Suprapubic skin (tissue), 4 donors: ENCODE measurements at places on chromosomes 16 and 17.

GRCh38 chr16:25040543-25040942 lies 25.4 kb upstream of the ARHGAP17 start:
- DNase-seq, result no peak

- DNase-seq, result no peak
Observed at GRCh38 chr17:78787444-78787843, 5.4 kb upstream of the CYTH1 start.

DNA sequence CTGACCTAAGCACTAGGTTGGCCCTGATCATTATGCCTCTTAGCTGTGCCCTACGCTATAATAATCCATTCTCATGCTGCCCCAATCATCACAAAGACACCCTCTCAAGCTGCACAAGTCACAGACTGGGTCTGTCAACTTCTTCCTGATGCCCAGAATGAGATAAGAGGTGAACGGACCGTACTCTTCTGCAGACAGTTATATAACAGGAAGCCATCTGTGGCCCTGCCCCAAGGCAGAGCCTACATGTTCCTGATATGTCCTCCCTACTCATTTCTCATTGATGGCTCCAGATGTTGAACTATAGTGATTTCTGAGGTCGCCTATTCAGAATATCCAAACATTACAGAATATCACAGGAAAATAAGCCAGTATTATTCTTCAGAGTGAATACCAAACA lies 471.6 kb upstream of the ERCC4 start:
- DNase-seq, result no peak

DNA sequence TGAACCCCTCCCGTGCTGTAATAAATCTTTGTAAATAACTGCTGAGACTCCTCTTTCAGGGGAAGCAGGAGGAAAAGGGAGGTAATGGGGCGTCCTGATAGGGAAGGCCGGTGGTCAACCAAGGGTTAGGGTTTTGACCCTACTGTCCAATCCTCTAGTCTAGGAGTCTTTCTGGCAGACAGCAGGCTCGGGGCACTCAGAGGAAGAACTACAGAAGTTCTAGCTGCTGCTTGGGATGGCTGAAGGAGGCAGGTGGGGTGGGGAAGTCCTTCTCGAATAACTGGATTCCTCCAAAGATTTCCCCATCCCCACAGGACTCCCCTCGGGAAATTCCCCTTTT lies 387 bp upstream of the STARD3 start:
- no peak for DNase-seq

DNA sequence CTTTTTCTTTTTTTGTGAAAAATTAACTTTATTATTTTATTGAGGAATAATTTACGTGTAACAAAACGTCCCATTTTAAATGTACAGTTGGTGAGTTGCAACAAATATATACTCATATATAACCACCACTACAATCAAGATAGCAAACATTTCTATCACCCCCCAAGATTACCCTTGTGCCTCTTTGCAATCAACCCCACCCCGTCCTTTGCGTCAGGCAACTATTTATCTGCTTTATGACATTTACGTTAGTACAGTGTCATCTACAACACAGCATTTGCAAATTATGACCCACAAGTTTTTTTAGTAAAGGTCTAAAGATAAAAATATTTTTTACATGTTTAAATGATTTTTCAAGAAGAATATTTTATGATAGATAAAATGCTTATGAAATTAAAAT lies 485.6 kb upstream of the SOX9 start:
- no peak for DNase-seq

DNA sequence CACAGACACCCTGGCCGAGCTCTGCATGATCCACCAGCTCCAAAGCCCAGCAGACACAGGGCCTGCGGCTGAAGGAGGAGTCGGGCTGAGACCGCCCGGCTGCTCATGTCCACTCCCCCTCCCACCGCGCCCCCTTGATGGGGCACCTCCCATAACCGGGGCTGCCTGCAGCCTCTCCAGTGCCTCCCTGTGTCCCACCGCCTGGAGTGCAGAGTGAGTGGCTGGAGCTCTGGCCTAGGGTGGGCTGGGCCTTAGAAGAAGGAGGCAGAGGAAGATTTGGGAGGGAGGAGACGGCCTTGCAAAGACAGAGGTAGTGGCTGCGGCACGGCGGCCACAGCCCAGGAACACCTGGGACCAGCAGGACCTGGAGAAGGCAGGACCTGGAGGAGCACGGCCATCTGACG lies 4.0 kb downstream of the CBFA2T3 start:
- DNase-seq, result no peak

- DNase-seq, result no peak
Observed at GRCh38 chr17:9953492-9953891, 48.4 kb upstream of the RCVRN start.

DNA sequence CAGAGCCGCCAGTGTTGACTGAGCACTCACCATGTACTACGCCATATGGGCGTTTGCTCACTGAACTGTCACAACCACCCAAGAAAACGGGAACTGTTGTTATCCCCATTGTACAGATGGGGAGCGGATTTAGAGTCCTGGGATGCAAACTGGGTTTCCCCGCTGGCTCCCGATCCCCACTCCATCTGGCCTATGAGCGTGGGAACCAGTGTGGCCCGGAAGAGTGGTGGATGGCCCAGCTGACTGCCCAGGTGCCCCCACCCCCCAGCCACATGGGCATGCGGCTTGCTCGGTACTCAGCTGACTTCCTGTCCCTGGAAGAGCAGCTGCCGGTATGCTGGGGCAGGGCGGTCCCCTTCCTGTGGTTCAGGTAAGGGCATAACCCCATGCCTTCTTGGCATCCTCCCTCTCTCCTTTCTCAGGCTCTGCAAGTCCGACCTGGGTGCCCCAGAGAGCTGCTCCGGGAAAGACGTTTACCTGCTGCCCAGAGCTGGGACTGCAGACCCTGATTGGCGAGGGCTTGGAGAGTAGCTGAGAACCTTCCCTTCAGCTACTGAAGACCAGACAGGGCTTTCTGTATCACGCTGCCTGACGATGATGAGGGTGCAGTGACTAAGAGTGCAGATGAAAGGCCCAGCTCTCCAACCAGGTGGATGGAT lies 16.2 kb downstream of the SOCS3 start:
- DNase-seq, result no peak

DNA sequence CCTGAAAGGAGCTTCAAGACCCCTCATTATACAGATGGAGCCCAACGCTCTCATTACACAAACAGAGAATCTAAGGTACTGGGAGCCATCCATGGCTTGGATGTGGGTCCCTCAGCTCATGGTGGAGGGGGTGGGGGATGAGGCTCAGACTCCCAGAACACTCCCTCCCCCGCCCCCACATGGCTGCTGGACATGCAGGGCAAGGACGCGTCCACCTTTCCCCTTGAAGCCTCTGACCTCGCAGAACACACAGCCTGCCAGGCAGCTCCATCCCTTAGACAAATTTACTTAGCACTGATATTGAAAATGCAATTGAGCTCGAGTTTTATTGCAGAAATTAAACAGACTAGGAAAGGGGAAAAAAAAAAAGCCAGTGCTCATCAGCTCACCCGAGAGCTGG lies 203.9 kb downstream of the ZNF423 start:
- DNase-seq, result no peak

DNA sequence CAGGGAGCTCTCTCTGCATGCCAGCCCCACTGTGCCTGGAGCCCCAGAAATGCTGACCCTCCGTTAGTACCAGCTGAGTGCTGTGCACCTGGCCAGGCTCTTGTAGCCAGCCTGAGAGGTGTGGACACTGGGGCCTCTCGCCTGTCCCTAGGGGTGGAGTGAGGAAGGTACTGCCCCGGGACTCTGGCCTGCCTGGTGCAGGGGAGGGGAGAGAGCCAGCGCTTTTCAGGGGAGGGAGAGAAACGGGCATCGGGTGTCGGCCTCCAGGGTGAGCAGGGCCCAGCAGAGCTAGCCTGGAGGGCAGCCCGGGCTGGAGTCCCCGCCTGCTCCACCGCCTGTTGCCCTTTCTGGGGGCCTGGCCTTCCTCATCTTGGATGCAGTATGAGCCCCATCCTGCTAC lies 13.1 kb downstream of the MAP2K3 start:
- DNase-seq, result no peak

DNA sequence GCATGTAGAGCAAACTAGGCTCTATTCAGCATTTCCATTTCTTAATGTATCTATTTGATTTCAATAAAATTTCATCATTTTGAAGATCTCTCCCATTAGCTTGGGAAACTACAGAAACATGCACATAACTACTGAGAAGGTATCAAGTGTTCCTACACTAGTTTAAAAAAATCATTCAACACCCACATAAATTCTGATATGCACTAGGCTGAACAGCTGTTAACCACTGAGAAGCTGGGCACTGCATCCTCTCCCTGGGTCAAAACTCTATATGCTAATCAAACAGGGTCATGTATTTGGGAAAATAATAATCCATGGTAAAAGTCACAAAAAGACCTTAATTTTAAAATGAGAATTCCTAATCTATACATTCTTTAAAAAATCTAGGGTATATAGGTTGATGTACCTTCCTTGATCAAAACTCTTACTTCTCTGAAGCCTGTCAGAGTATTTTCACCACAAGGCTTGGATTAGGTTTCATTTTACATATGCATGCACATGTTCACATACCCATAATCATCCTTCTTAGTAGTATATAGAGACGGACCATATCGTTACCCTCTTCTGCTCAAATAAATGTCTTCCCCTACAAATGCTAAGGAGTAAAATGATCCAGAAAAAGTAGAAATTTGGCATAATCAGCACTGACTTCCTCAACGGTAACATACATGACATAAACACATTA lies 57.2 kb downstream of the KANSL1 start:
- DNase-seq, result no peak

GRCh38 chr16:54112451-54113206 lies 174.0 kb downstream of the IRX3 start:
- no peak for DNase-seq

DNA sequence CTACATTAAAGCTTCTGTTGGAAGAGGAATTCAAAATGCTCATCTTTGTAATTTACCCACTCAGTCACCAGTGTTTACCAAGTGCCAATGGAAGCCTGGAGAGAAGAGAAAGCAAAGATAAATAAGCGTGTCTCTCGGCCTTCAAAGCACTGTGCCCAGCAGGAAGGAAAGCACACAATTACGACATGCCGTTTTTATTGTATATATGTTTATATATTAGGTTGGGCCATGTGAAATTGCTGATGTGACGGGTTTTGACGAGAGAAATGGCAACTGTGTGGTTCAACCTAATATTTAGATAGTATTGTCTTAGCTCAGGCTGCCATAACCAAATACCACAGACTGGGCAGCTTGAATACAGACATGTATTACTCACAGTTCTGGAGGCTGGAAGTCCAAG lies 79.3 kb upstream of the HSBP1 start:
- DNase-seq, result no peak

- no peak for DNase-seq
Observed at GRCh38 chr16:31414706-31415105, 13.5 kb downstream of the COX6A2 start.

DNA sequence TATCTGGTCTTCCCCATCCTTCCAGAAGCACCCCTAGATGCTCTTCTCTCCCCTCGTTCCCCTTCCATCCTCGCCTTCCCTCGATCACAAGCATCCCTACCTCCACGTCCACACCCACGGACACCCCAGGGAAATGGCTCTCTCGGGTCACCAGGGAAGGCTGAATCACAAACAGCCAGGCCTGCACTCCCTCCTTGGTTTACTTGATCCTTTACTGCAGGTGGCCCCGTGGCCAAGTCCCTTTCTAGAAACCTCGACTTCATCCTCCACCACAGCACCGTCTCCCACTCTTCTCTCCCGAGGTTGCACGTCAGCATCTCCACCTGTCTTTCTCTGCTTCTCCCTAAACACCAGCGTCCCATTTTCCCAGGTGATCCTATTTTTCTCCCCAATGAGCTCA lies 6.5 kb upstream of the RBFOX3 start:
- DNase-seq, result peak; percentile 45

DNA sequence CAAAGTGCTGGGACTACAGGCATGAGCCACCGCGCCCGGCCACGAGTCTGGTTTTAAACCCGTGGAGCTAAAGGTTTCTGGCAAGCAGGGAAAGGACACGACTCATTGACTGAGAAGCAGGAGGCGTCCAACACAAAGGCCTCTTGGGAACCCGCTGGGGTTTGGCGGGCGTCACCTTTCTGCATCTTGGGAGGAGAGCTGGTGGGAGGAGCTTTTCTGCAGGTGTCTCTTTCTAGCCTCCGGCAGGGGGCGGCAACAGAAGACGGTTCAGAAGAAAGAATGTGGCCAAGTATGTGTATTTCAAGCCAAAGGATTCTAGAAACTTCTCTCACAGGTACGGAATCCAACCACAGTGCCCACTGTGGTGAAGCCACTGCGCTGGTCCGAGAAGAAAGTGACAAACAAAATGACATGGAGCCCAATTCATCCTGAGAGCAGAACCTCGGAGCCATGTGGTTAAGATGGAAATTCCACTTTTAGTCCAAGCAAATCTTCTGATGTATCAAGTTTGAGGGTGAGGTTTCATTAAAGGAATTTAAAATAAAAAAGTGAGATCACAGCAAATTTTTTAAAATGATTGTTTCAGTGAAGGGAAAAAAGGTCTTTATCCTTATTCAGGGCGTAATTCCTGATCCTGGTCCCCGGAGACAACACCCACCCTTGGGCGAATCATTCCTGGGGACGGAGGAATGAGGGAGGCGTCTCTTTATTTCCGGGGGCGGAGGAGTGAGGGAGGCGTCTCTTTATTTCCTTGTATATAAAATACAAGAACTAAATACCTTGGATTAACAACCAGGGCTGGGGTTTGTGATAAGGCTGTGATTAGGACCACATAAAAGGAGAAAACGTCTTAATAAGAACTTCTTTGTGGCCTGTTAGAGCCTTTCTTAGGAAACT lies 97.6 kb downstream of the MRM3 start:
- peak; percentile 89 for DNase-seq

DNA sequence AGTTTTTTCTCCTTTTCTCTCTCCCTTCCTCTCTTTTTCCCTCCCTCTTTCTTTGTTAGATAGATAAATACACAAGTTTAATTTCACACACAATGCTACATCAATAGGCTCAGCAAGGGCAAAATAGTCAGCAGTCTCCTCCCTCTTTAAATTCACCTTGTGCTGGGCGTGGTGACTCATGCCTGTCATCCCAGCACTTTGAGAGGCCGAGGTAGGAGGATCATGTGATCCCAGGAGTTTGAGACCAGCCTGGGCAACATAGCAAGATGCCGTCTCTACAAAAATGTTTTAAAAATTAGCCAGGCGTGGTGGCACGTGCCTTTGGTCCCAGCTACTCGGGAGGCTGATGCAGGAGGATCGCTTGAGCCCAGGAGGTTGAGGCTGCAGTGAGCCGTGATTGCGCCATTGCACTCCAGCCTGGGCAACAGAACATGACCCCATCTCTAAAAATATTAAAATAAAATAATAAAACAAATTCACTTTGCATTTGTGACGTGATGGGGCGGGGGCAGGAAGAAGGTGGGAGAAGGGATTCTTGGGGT lies 27.4 kb downstream of the IL21R start:
- peak; percentile 10 for DNase-seq
